RWPE2 (cell line): ENCODE measurements at places on chromosomes 2 and 18.

DNA sequence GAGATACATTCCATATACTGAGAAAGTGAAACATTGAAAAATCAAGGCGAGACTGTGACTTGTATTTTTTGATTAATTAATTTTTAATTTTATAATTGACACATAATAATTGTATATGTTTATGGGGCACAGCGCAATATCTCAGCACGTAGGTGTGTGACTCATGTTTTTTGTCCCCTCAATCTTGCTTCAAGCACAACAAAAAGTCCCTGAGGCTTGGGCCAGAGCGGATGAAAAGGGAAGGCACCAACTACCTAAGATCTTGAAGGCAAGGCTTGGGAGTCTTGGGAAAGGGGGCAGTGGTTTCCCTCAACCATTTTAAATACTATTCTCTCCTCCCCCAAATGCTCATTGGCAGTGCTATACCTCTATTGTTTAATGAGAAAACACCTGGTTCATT, 9.9 kb downstream of the SGPP2 start:
- no peak for DNase-seq

GRCh38 chr2:26870585-26871095, 22.7 kb downstream of the DPYSL5 start:
- no peak for DNase-seq

GRCh38 chr18:24089515-24090337, 49.1 kb upstream of the CABYR start:
- DNase-seq: no peak

GRCh38 chr2:200618590-200619021, 32.8 kb downstream of the AOX1 start:
- DNase-seq: no peak

GRCh38 chr18:44594799-44595467, 85.8 kb upstream of the SETBP1 start:
- no peak for DNase-seq

GRCh38 chr2:134873152-134873551, 34.7 kb downstream of the ACMSD start:
- no peak for DNase-seq

- DNase-seq: no peak
Observed at GRCh38 chr2:64007924-64008323, 11.3 kb downstream of the VPS54 start.

DNA sequence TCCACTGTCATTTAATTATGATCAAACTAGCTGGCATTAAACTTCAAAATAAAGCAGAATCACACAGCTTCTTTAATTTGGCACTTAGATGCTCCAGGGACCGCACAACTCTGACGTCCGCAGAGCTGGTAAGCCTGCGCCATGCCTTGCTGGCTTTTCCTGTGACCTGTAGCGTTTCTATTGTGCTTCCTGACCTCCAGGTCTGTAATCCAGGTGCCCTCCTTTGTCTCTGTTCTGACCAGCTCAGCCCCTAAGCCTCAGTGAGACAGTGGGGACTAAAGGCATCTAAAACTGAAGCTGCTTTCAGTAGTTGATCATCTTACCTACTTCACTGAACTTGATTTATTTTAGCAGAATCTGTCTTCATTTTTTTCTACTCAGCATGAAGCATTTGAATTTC, 249.7 kb upstream of the RGPD4 start:
- no peak for DNase-seq

- DNase-seq: no peak
Observed at GRCh38 chr2:195252018-195252417, 405.0 kb upstream of the SLC39A10 start.

- DNase-seq: peak; percentile 99
Observed at GRCh38 chr2:219229305-219230058, at the start of the genes ANKZF1 and ATG9A. TSS of gene ANKZF1 (plus strand) at chr2:219229806. CDS start at chr2:219230258, 452 bp downstream. TSS of gene ATG9A (minus strand) at chr2:219229636. CDS start at chr2:219228024, 1,612 bp downstream.

GRCh38 chr2:45908316-45909170, 257.1 kb downstream of the PRKCE start:
- no peak for DNase-seq

GRCh38 chr2:120614901-120615300, 120.8 kb upstream of the GLI2 start:
- DNase-seq: no peak

GRCh38 chr18:36297417-36298125, at the start of gene FHOD3:
TSS of gene FHOD3 (plus strand) at chr18:36297713. CDS start at chr18:36297836, 123 bp downstream.
- DNase-seq: no peak

GRCh38 chr2:73448856-73449255, 63.2 kb downstream of the ALMS1 start:
- no peak for DNase-seq

- no peak for DNase-seq
Observed at GRCh38 chr18:3383381-3383915, 66.5 kb upstream of the TGIF1 start.

DNA sequence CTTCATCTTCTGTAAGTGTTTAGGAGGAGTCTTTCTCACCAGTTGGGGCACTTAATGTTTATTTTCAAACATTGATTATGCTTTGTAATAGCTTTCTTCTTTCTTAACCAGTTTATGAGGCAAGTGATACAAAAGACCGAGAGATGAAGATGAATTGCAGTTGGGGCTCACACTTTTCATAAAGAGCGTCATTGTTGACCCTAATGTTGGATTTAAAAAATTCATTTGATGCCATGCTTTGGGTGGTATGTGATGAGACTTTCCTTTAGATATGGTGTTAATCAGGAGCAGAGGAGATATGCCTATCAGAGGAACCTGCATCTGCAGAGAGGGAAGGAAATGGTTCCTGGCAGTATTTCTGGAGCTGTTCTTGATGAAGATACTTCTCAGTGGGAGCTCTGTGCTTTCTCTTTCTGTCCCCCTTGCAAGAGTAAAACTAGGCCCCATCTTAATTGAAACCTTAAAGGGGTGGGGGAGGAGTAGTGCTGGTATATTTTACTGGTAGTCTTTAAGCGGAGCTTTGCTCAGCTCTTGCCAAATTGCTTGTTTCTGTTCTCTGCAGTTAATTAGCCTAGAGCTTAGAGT, 2.3 kb downstream of the EML4 start:
- DNase-seq: no peak

- no peak for DNase-seq
Observed at GRCh38 chr2:14261771-14262170, 370.7 kb upstream of the LRATD1 start.

DNA sequence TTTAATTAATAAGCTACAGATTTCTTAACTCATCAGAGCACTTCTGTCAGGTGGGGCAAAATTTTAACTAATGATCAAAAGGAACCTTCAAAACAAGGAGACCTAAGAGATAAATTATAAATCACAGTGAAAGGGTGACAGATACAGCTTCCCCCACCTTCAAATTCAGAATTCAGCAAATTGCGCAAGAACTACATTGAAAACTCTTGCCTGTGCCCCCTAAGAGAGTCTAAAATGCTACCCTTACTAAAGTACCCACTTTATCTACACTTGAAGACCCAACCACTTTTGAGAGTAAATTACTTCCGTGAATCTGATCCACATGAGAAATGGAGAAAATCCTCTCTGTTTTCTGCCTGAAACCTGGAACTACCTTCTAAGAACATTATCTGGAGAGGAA, 324.9 kb downstream of the PAX3 start:
- DNase-seq: no peak

GRCh38 chr2:85648619-85649018, 19.4 kb downstream of the SFTPB start:
- DNase-seq: no peak

DNA sequence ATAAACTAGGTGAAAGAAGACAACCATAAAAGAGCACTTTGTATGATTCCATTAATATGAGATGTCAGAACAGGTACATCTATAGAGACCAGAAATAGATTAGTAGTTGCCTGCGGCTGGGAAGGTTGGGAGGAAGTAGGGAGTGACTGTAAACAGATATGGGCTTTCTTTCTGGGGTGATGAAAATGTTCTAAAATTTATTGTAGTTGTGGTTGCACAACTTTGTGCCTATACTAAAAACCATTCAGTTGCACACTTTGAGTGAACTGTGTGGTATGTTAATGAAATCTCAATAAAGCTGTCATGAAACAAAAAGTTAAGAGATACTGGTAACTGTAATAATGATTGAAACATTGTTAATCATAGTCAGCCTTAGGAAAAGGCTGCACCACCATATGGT, 152.7 kb upstream of the ALPP start:
- DNase-seq: no peak

DNA sequence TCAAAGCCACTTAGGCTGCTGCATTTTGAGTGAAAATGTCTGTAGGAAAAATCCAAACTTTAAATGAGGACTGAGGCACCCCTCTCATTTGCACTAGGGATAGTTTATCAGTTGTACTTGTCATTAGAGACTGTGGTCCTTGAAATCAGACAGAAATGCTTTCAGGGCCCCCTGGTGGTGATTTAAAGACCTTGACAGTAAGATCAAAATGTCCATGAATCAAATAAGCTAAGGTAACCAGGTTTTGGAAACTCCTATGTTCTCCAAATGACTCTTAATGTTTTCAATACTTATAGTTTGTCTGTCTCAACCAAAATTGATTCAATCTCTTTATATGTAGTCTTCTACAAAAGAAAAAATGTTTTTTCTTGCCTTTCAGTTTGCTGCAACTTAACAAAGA, 28.8 kb upstream of the DDX18 start:
- DNase-seq: no peak

DNA sequence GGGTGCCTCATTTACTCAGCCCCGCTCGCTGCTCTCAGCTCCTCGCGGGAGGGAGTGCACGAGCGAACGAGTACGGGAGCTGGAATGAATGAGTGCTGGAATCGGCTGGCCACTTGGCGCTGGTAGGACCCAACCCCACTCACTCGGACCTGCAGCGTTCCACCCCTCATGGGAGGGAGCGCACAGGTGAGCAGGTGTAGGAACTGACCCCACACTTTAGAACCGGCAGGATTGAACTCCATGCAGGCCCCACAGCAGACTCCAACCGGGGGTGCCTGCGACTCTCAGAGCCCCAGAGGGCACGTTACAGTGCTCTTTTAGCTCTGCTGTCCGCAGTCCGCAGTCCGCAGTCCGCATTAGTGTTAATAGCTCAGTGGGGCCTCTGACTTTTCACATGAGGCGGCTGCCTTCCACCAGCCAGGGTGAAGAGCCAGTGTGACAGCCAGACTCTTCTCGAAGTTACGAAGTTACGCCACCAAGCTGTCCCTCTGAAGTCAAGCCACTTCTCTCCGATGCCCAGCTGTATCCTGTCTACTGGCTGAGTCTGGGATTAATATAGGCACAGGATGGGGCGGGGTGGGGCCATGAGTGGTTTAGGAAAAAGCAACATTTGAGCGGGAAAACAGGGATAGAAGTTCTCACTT, 102.7 kb upstream of the ARHGAP15 start:
- DNase-seq: no peak

DNA sequence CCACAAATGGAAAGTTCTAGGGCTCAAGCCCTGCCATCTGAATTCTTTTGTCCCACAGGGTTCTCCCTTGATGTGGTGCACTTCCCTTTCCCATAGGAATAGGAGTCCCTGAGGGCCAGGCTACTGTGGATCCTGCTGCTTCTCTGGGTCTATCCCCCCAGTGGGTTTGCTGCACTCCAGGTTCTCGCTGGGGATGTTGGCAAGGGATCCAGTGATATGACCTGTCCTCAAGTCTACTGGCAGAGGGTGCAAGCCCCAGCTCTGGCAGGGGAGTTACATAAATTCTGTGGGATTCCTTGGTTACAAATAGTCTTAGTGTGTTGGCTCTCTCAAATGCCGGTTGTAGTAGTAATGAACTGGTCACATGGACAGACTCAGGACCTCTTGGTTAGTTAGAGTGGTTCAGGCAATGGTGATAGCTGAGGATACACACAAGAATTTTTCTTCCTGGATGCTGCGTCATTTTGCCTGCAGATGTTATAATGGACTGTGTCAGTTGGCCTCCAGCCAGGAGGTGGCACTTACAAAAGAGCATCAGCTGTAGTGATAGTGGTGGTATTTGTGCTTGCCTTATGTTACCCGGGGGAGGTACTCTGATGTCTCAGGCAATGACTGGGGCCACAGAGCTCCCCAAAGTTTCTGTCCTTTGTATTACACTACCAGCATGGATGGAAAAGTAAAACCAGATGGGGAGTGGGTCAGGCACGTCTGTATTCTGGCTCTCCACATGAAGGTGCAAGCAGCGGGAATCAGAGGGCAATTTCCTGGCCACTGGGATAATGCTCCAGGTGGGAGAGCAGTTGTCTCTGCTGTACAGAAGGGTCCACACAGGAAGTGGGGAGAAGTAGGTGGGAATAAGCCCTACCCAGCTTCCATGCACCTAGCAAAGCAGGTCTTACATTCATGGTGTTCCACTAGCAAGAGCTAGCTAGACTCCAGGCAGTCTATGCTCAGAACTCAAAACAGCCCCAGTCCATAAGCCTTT, 267.9 kb downstream of the SOX11 start:
- no peak for DNase-seq

DNA sequence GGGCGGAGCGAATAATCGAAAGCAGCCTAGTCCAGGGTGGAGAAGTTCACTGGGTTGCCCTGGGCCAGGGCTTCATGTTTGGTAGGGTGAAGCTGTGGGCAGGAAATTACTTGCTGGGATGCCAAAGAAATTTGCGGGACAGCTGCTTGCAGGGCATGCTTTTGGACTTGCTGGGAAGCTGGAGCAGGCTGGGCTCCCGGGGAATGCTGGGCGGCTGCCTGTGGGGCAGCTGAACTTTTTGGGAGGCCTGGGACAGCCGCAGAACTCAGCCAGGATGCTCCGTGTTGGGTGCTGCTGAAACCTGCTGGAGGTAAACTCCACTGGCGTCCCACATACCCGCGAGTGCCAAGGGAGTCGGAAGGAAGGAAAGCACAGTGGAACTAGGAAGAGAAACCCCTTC, 31.9 kb downstream of the ASB1 start:
- no peak for DNase-seq

DNA sequence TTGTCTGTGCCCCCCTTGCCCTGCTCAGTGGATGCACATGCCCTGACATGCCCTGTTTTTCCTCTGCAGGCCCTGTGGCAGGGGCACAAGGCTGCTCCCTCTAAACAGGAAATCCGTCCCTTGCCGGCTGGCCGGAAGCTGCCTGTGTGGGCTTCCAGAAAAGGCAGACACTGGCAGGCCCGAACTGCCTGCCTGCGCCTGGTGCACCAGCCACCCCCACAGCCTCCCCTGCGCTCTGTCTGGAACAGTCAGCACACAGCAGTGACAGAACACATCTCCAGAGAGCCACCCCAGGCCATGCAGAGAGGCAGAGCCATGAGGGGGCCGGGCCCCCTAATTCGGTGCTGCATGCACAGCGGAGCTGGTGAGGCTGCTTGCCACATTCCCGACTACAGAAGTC, 33.5 kb downstream of the LOXHD1 start:
- no peak for DNase-seq

GRCh38 chr2:37618326-37618725, 53.1 kb downstream of the CDC42EP3 start:
- no peak for DNase-seq

- DNase-seq: no peak
Observed at GRCh38 chr2:23449831-23450331, 64.9 kb downstream of the KLHL29 start.

DNA sequence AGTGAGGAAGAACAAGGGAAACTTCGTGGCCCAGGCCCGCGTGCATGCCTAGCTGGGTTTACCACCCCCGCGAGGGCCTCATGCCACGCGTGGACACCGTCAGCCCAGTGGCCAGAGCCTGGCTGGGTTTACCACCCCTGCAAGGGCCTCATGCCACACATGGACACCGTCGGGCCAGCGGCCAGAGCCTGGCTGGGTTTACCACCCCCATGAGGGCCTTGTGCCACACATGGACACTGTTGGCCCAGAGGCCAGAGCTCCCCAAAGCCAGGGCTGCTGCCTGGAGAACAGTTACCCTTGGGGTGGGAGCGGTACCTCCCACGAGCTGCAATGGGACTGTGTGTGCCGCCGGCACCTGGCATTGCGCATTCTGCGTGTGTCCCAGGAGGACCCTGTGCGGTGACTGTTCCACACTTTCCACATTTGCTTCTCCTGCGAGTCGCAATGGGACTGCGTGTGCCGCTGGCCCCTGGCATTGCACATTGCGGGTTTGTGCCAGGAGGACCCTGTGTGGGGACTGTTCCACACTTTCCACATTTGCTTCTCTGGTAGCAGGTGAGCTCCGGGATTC, 105.6 kb upstream of the CTDP1 start:
- no peak for DNase-seq
